ENCODE measurements at places on chromosomes 13 and 19.

GRCh38 chr13:40390401-40390916 lies 276.0 kb downstream of the FOXO1 start:
- H3K4me1 ChIP-seq, result no peaks in the 10 kb centered on the region
- H3K36me3 ChIP-seq, result no peaks in the 10 kb centered on the region
- H3K27me3 ChIP-seq, result no peaks in the 10 kb centered on the region

- no peak for DNase-seq
- no peak overlapping the region for H3K4me3 ChIP-seq
- no peaks in the 10 kb centered on the region for H3K4me1 ChIP-seq
- H3K36me3 ChIP-seq, result no peaks in the 10 kb centered on the region
Observed at GRCh38 chr19:33293255-33294057, 8.9 kb downstream of the CEBPA start.

GRCh38 chr19:21202865-21203494 lies 61.1 kb downstream of the ZNF431 start:
- H3K4me1 ChIP-seq, result no peaks in the 10 kb centered on the region
- H3K27ac ChIP-seq, result no peak overlapping the region
- H3K27me3 ChIP-seq, result no peaks in the 10 kb centered on the region
- peak; percentile 83 for DNase-seq

- H3K27me3 ChIP-seq, result peaks cover 7% of the 10 kb centered on the region
- peaks cover 2% of the 10 kb centered on the region for H3K4me1 ChIP-seq
- H3K4me3 ChIP-seq, result peak overlapping the region; percentile 30
- peak; percentile 40 for DNase-seq
- H3K27ac ChIP-seq, result no peak overlapping the region
Observed at GRCh38 chr13:99085139-99085807, 107.4 kb upstream of the DOCK9 start.

DNA sequence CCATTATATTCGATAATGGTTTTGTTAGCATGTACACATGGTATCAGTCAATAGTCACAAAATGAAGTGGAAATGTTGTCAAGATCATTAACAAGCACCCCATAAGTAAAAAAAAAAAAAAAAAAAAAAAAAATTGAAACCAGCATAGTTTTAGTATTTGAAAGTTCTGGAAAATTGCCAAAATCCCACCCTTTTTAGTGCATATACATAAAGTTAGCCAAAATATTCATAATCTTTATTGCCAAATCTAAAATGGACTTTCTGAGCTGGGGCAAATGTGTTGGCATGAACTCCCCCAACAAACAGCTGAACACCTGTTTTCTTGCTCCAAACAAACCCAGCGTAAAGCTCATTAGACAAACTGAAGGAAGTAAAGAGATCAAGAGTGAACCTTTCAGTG lies 73.9 kb downstream of the MZT1 start:
- H3K27me3 ChIP-seq, result no peaks in the 10 kb centered on the region
- no peaks in the 10 kb centered on the region for H3K36me3 ChIP-seq
- H3K27ac ChIP-seq, result no peak overlapping the region

DNA sequence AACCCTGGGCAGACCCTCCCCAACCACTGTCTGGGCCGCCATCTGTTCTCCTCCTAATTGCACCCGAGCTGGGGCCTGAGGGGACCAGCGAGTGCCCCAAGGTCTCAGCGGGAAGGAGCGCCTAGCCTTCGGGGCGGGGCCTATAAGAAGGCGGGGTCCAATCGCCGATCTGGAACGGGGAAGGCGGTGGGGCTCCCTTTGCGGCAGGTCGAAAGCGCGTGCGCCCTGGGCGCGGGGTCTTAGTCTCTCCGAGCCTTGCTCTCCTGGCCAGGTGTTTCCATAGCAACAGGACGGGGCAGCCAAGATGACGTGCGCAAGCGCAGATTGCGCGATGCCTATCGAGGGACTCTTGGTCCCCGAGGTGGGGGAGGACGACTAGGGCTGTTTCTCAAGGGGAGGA lies 2.8 kb downstream of the MAST1 start:
- no peaks in the 10 kb centered on the region for H3K4me1 ChIP-seq
- peak overlapping the region; percentile 12 for H3K4me3 ChIP-seq
- no peaks in the 10 kb centered on the region for H3K36me3 ChIP-seq
- peak; percentile 98 for DNase-seq

- H3K4me3 ChIP-seq, result no peak overlapping the region
- DNase-seq, result peak; percentile 89
- H3K36me3 ChIP-seq, result peaks cover 5% of the 10 kb centered on the region
- no peak overlapping the region for H3K27ac ChIP-seq
- no peaks in the 10 kb centered on the region for H3K4me1 ChIP-seq
Observed at GRCh38 chr19:2274931-2275535, 6.9 kb downstream of the PEAK3 start.

- H3K27ac ChIP-seq, result no peak overlapping the region
- no peaks in the 10 kb centered on the region for H3K27me3 ChIP-seq
- no peak overlapping the region for H3K4me3 ChIP-seq
Observed at GRCh38 chr19:34994643-34995541, 5.2 kb upstream of the GRAMD1A start.

GRCh38 chr19:6312018-6312417 lies 21.4 kb downstream of the ACER1 start:
- DNase-seq, result no peak
- no peaks in the 10 kb centered on the region for H3K4me1 ChIP-seq
- H3K27ac ChIP-seq, result no peak overlapping the region
- H3K27me3 ChIP-seq, result no peaks in the 10 kb centered on the region

- H3K4me3 ChIP-seq, result peak within 1 kb of the TSS; percentile 46
- H3K27ac ChIP-seq, result peak within 1 kb of the TSS; percentile 26
- no peaks in the 10 kb centered on the region for H3K27me3 ChIP-seq
- peaks cover 2% of the 10 kb centered on the region for H3K4me1 ChIP-seq
- H3K36me3 ChIP-seq, result peaks cover 11% of the 10 kb centered on the region
Observed at GRCh38 chr19:6424195-6424938, at the start of gene KHSRP. Gene KHSRP, minus strand, starts transcription at chr19:6424811. Its CDS starts 110 bp downstream, at chr19:6424701.

GRCh38 chr13:112877539-112877938 lies 91.5 kb upstream of the MCF2L start:
- no peak overlapping the region for H3K4me3 ChIP-seq
- H3K36me3 ChIP-seq, result peaks cover 2% of the 10 kb centered on the region
- no peaks in the 10 kb centered on the region for H3K4me1 ChIP-seq
- no peaks in the 10 kb centered on the region for H3K27me3 ChIP-seq
- no peak for DNase-seq

GRCh38 chr13:112069061-112069844 lies 2.3 kb downstream of the SOX1 start:
- H3K36me3 ChIP-seq, result no peaks in the 10 kb centered on the region
- H3K4me1 ChIP-seq, result no peaks in the 10 kb centered on the region
- H3K27ac ChIP-seq, result no peak overlapping the region
- H3K4me3 ChIP-seq, result no peak overlapping the region
- DNase-seq, result no peak

GRCh38 chr13:100951016-100951415 lies 276.4 kb upstream of the TMTC4 start:
- no peak overlapping the region for H3K27ac ChIP-seq
- H3K36me3 ChIP-seq, result no peaks in the 10 kb centered on the region
- DNase-seq, result no peak
- H3K4me1 ChIP-seq, result no peaks in the 10 kb centered on the region

- no peaks in the 10 kb centered on the region for H3K4me1 ChIP-seq
- H3K27me3 ChIP-seq, result no peaks in the 10 kb centered on the region
- no peak overlapping the region for H3K4me3 ChIP-seq
- no peaks in the 10 kb centered on the region for H3K36me3 ChIP-seq
- no peak overlapping the region for H3K27ac ChIP-seq
Observed at GRCh38 chr13:33730147-33730546, 87.8 kb upstream of the RFC3 start.

DNA sequence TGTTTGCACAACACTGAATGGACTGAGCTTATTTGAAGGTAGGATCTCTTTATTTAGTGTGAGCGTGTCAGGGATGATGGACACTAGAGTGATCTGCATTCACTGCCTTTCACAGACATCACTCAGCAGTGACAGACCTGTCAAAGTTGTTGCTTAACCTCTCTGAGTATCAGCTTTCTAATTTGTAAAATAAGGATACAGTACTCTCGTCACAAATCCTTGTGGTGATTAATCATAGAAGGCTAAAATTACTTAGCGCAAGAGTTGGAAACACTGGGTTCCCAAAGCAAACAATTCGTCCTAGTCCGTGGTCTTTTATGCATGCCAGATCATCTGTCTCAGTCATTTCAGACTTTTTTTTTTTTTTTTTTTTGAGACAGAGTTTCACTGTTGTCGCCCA lies 16.6 kb downstream of the CARD8 start:
- H3K27ac ChIP-seq, result no peak overlapping the region
- no peak for DNase-seq
- no peaks in the 10 kb centered on the region for H3K36me3 ChIP-seq
- H3K27me3 ChIP-seq, result no peaks in the 10 kb centered on the region
- H3K4me1 ChIP-seq, result no peaks in the 10 kb centered on the region

DNA sequence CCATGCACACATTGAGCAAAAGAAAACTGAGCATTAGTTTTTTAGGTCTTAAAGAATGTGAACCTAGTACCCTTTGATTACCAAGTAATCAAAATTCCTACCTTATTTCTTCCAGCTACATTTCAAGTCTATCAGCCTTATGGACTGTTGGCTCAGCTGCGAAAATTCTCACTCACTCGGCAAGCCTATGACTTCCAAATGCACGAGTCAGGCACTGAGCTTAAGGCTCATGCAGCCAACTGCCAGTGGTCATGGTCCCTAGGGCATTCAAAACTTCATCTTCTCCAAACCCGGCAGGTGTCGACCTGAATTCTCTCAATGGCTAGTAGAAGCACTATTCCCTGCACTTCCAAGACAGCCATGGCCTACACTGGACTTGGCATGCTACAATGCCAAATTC lies 41.2 kb downstream of the RUBCNL start:
- no peak for DNase-seq
- H3K36me3 ChIP-seq, result no peaks in the 10 kb centered on the region
- no peak overlapping the region for H3K4me3 ChIP-seq
- no peaks in the 10 kb centered on the region for H3K27me3 ChIP-seq

GRCh38 chr13:39684531-39685137 lies 29.2 kb downstream of the COG6 start:
- no peak overlapping the region for H3K4me3 ChIP-seq
- DNase-seq, result peak; percentile 35
- no peak overlapping the region for H3K27ac ChIP-seq
- no peaks in the 10 kb centered on the region for H3K36me3 ChIP-seq
- H3K4me1 ChIP-seq, result no peaks in the 10 kb centered on the region

- H3K27ac ChIP-seq, result no peak overlapping the region
- H3K4me3 ChIP-seq, result no peak overlapping the region
- DNase-seq, result no peak
- H3K36me3 ChIP-seq, result no peaks in the 10 kb centered on the region
- H3K27me3 ChIP-seq, result no peaks in the 10 kb centered on the region
Observed at GRCh38 chr19:6209680-6210079, 70.1 kb downstream of the MLLT1 start.

DNA sequence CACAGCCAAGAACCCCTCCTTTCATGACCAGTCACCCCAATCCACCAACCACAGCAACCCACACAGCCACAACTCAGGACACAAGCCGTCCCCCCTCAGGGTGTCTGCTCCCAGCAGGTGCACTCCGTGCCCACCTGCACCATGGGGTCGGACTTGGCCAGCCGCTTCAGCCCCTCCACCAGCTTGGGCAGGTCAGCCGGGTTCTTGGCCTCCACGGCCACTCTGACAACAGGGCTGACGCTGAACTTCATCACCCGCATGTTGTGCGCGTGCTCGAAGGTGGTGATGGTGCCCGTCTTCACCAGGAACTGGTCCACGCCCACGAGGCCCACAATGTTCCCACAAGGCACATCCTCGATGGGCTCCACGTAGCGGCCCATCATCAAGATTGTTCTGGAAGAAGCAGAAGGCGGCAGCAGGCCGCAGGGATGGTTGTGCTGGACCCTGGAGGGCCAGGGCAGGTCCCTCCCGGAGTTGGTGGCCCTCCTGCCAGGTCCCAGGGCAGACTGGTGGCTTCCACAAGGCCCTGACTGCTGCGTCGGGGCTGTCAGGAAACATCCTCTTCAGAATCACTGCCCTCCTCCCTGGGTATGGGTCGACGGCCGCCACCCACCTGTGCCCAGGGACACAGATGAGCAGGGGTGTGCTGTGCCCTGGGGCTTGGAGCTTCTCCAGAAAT lies 5.5 kb downstream of the EEF2 start:
- no peaks in the 10 kb centered on the region for H3K4me1 ChIP-seq
- no peak for DNase-seq
- H3K36me3 ChIP-seq, result peaks cover 73% of the 10 kb centered on the region
- no peak overlapping the region for H3K27ac ChIP-seq
- H3K4me3 ChIP-seq, result no peak overlapping the region

DNA sequence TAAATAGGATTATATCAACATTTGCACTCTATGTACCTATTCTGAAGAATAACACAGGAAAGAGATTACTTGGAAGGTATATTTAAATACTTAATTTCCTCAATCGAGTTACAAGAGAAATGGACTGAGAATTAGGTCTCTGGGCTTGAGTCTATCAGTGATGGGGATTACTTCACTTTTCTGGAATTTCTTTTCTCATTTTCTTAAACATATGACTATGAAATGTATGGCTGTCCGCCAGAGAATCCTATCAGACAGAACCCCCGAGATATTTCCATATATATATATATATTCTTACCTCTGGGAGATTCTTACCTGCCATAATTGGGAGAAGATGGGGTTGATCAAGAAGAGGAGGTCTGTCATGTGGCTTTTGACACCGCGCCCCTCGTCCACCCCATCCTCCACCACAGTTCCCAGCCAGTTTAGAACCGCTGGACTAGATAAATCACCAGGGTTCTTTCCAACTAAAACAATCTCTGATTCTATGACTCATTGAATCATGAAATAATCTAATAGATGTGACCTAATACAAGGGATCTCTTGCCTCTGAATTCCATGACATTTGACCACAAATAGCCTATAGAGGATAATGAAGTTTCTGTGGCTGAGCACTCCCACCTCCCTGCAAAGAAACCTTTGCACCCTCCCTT lies 231.3 kb downstream of the TBC1D4 start:
- no peaks in the 10 kb centered on the region for H3K36me3 ChIP-seq
- no peak overlapping the region for H3K27ac ChIP-seq
- DNase-seq, result no peak
- H3K4me1 ChIP-seq, result no peaks in the 10 kb centered on the region
- no peaks in the 10 kb centered on the region for H3K27me3 ChIP-seq

- no peaks in the 10 kb centered on the region for H3K27me3 ChIP-seq
- H3K36me3 ChIP-seq, result no peaks in the 10 kb centered on the region
- peak overlapping the region; percentile 16 for H3K27ac ChIP-seq
- peak; percentile 78 for DNase-seq
Observed at GRCh38 chr13:28704282-28704681, 14.5 kb downstream of the SLC46A3 start.

GRCh38 chr13:52726258-52726657 lies 13.4 kb downstream of the CNMD start:
- no peaks in the 10 kb centered on the region for H3K27me3 ChIP-seq
- H3K36me3 ChIP-seq, result no peaks in the 10 kb centered on the region
- H3K4me1 ChIP-seq, result no peaks in the 10 kb centered on the region
